AML-193 (cell line): ENCODE measurements at places on chromosomes 5 and 9.

GRCh38 chr5:35194635-35195471 is 35.4 kb downstream of the PRLR start:
- no peak for DNase-seq

DNA sequence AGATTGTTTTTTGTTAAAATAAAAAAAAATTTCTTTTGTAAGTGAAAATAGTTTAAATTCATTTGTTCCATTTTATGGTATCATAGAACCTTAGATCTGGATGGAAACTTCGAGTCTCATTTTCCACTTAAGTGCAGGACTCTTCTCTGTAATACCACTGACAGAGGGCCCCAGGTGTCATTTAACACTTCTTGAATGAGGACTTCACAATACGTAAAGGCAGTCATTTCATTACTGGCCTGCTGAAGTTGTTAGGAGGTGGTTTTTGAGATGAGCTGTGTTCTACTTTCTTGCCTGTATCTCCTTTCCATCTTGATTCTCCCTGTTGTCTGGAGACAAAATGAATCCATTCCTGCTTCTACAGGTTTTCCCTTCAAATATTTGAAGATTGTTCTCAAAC is 455.3 kb downstream of the DMRT2 start:
- DNase-seq: no peak

DNA sequence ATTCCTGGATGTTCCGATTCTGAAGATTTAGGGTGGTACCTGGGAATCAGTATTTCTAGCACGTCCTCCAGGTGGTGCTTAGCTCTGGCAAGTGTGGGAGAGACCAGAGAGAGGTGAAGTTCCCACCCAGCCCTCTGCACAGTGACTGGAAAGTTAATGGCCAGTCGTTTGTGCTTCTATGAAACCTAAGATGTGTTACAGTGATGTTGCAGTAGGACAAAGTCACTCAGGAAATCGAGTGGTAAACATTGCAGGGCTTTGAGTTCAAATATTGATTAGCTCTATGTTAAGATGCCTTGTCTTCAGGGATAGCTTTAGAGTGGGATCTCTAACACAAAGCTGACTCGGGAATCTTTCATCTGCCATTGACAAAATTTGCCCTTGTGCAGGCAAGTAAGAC is 55.6 kb downstream of the PIK3R1 start:
- DNase-seq: no peak

DNA sequence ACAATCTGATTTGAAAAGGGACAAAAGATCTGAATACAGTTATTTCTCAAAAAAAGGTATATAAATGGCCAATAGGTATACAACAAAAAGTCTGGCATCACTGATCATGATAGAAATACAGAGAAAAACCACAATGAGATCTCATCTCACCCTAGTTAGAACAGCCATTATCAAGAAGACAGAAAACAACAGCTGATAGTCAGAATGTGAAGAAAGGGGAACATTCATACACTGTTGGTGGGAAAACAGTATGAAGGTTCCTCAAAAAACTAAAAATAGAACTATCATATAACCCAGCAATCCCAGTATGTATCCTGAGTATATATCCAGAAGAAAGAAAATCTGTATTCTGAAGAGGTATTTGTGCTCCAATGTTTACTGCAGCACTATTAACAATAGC is 75.7 kb upstream of the OR2K2 start:
- no peak for DNase-seq

GRCh38 chr5:181037365-181037861 is 2.7 kb upstream of the BTNL9 start:
- no peak for DNase-seq

DNA sequence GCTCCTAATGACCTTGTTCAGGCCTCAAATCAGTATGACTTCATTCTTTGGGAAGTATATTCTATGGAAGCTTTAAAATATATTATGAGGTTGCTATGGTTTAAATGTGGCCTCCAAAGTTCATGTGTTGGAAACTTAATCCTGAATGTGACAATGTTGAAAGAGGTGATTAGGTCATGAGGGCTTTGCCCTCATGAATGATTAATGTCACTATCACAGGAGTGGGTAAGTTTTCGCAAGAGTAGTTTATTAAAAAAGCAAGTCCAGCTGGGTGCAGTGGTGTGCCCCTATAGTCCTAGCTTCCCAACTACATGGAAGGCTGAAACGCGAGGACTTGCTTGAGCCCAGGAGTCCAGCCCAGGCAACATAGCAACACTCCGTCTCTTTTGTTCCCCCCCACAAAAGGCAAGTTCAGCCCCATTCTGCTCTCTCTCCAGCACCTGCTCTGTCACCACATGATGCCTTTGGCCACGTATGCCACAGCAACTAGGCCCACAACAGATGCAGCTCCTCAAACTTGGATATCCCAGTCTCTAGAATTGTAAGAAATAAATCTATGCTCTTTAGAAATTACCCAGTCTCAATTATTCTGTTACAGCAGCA is 105.3 kb downstream of the SIL1 start:
- DNase-seq: no peak

GRCh38 chr5:17105744-17106418 is 111.5 kb upstream of the BASP1 start:
- DNase-seq: no peak

- no peak for DNase-seq
Observed at GRCh38 chr9:82553654-82554366, 509.1 kb downstream of the RASEF start.

GRCh38 chr5:157993986-157994691 is 135.2 kb upstream of the CLINT1 start:
- no peak for DNase-seq
